ENCODE measurements at places on chromosomes 5 and 9. TPM values are rescaled to one million over a fixed set of nuclear protein-coding genes. Genes with fewer than 3 reads are reported as not detected.

The PCDHB16 gene
- total RNA-seq = 5.9 TPM

The CDK9 gene
- total RNA-seq = 87.5 TPM

The FOXI1 gene
- not detected for total RNA-seq

The PCDH1 gene
- 101 TPM for total RNA-seq

The S1PR3 gene
- 7.2 TPM for total RNA-seq

The PNPLA7 gene
- 0.57 TPM for total RNA-seq

The GARIN3 gene
- total RNA-seq = not detected

The TMEM232 gene
- total RNA-seq = 1.3 TPM

The BHMT gene
- total RNA-seq = 1.6 TPM

The HNRNPA0 gene
- total RNA-seq = 74.9 TPM

The UGCG gene
- total RNA-seq = 31.4 TPM

The OTULINL gene
- 7.7 TPM for total RNA-seq

The F12 gene
- total RNA-seq = 6.5 TPM

All from H1 (cell line).